Osteoblast (primary cell): ENCODE measurements at places on chromosomes 2 and 18. TPM values are rescaled to one million over a fixed set of nuclear protein-coding genes. Genes with fewer than 3 reads are reported as not detected.

Gene KCNK3
- not detected in 2 replicates for total RNA-seq

Gene MREG
- 1.1 and 1.8 TPM in 2 replicates for total RNA-seq

Gene RGPD6
- total RNA-seq: 56.0 and 62.2 TPM in 2 replicates

Gene KCTD1
- 14.4 and 14.8 TPM in 2 replicates for total RNA-seq

Gene SPAG16
- total RNA-seq: 46.9 and 47.8 TPM in 2 replicates

DNA sequence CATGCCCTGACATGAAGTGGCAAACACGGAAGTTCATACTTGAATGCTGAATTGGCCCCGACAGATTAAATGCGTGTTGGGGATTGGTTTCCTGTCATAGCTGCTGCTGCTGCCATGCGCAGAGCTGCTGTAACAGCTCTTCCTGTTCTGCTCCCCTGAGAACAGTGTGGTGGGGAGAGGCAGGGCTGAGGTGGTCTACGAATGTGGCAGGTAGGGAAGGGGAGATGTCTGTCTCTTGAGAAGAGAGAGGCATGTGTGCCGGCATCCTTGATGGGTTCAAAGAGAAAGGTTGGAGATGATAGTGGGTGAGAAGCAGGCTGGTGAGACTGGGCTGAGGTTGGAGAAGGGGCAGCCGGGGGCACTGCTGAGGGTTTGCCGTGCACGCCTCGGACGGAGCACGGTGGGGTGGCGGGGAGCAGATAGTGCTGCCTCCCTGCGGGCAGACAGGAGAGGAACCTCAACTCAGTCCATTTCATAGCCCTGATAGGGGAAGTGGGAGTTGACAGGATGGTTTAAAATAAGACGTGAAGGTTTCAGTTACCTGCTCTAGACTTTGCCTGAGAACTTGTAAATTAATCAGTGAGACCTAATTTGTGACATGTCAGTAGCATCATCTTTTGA is 46.1 kb downstream of the TMEM185B start:
- H3K36me3 ChIP-seq: no peaks in the 10 kb centered on the region
- peak; percentile 11 for DNase-seq
- peak overlapping the region; percentile 50 for H3K4me3 ChIP-seq
- peaks cover 2% of the 10 kb centered on the region for H3K4me1 ChIP-seq
- H3K27me3 ChIP-seq: no peaks in the 10 kb centered on the region

- no peaks in the 10 kb centered on the region for H3K4me1 ChIP-seq
- H3K27ac ChIP-seq: no peak overlapping the region
- no peak for DNase-seq
- no peak overlapping the region for H3K4me3 ChIP-seq
- H3K36me3 ChIP-seq: no peaks in the 10 kb centered on the region
These were observed 23.7 kb downstream of the RNF125 start for GRCh38 chr18:32042337-32042736.
